ENCODE measurements at places on chromosomes 11 and 22. TPM values are rescaled to one million over a fixed set of nuclear protein-coding genes. Genes with fewer than 3 reads are reported as not detected.

BATF2 gene
- total RNA-seq: 2.9 TPM

DNA sequence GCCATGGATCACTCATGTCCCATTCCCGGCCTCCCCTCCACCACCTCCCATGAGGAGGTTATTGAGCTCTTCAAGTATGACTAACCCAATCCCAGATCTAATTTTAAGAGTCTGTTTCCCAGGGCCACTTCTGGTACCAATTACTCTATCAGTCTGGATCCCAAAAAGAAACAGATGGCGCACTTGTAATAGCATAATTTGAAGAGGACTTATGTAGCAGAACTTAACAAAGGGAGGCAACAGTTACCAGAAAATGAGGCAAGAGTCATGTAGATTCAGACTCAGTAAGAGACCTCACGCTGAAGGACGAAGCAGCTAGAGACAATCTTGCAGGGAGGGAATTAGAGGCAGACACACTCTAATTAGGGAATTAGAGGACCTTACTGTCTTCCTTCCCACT is 46.9 kb downstream of the DDX6 start:
- DNase-seq: no peak

RAB36 gene
- 7.5 TPM for total RNA-seq

- DNase-seq: no peak
Measured at GRCh38 chr11:133965031-133965601, 8.3 kb upstream of the IGSF9B start.

- DNase-seq: no peak
Measured at GRCh38 chr11:16015741-16016467, 340.4 kb downstream of the SOX6 start.

VSTM5 gene
- 1.4 TPM for total RNA-seq

- no peak for DNase-seq
Measured at GRCh38 chr11:31233425-31233824, 136.1 kb downstream of the DCDC1 start.

C11orf97 gene
- total RNA-seq: not detected

DNA sequence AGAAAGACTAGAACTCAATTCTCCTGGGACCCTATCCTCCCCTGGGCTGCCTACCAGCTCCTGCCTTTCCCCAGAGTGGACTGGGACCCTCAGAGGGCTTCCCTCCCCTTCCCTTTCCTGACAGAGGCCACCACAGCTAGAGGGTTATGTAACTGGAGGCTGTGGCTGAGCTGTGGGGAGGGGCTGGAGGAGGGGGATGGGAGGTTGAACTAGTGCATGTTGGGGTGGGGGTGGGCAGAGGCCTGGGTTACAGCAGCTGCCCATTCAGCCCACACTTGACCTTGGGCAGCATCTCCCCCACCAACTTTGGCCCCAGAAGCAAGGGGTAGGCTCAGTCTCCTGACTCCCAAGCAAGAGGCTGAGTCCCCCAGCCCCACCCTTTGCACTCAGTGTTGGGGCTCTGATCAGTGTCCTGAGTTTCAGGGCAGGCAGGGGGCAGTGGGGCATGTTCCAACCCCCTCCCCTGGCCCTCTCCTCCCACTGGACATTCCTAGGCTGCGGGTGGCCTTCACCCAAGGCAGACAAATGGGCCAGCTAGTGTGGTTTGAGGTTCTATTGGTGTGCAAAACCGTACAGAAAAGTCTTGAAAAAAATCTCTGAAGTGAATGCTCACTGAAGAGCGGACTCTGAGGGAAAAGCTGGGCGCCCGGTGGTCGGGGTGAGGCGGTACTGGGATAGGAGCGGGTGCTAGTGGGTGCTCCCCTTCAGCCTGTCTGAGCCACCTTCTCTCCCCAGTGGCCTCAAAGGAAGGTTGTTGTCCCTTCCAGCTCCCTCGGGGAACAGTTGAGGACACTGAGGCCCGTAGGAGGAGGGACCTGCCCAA is 3.8 kb downstream of the KCNC1 start:
- peak; percentile 22 for DNase-seq

GRK3 gene
- 13.5 TPM for total RNA-seq

DNA sequence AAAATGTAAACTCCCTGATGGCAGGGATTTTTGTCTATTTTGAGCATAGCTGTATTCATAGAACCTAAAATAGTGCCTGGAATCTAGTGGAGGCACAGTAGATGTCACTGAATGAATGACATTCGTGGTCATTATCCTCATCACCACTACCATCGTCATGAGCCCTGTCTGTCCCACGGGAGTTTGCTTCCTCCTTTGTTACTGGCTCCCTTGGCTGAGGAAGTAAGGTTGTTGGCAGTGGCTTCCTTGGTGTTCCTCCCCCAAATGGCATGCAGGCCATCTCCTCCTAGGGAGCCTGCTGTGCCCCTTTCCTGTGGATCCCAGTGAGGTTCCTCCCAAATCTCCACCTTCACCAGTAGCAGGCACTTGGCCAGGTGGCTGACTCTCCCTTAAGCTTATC is 183.0 kb downstream of the CEP164 start:
- DNase-seq: no peak

CASP4 gene
- total RNA-seq: 68.1 TPM

- DNase-seq: no peak
Measured at GRCh38 chr11:66361502-66361941, 10.0 kb downstream of the SLC29A2 start.

- no peak for DNase-seq
Measured at GRCh38 chr11:8365216-8365941, 101.7 kb upstream of the LMO1 start.

GRCh38 chr11:63769042-63769713 is 603 bp upstream of the ZFTA start:
- DNase-seq: peak; percentile 66

DNA sequence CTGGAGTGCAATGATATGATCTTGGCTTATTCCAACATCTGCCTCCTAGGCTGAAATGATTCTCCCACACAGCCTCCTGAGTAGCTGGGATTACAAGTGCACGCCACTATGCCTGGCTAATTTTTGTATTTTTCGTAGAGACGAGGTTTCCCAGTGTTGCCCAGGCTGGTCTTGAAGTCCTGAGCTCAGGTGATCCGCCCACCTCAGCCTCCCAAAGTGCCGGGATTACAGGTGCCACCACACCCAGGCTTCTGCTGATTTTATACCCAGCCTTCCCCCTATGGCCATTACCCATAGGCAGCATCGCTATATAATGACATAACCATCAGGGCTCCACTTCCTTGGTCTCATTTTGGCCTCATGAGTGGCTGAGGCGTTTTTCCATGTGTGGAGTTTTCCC is 60.6 kb upstream of the RAB1B start:
- no peak for DNase-seq

DNA sequence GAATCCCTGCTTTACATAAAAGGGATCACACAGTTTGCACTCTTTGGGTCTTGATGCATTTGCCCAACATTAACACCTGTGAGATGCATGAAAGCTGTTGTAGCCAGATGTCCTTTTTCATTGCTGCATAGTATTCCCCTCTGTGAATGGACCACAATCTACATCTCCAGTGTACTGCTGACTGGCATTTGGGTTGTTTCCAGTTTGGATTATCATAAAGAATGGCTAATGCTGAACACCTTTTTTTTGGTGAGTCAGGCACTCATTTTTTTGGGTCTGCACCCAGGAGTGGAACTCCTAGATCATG is 58.3 kb downstream of the PHF21B start:
- DNase-seq: no peak

- no peak for DNase-seq
Measured at GRCh38 chr22:35043252-35043933, 22.6 kb upstream of the ISX start.

TLCD5 gene
- 13.1 TPM for total RNA-seq
